Amniotic stem cell (primary cell): ENCODE measurements at places on chromosomes 3 and 15.

DNA sequence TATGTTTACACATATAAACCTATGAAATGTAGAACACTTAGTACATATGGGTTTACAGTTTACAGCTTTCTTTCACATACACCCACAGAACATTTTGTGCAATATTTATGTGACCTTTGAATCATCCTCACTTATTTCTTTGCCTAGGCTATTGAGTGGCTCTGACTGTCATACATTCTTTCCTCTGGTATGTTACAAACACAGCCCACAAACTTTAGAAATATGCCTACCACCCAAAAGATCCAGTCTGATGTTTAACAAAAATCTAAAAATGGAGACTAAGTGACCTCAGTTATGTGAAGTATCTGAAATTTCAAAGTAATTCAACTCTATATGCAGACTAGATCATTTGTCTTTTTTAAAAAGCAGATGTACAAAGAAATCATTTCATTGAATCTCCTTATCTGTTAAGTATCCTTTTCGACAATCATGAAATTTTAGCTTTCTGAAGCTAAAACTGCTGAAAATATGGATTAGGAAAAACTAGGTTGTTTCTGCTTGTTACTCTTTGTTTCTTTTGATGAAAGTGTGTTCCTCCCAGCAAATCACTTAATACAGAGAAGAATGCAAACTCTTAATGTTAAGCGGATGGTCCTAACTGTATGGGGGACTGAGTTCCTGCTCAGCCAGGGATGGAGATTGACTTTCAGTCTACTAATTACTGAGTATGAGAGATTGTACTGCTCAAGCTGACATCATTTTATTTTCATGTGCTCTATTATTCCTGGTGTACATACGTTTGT lies 27.7 kb downstream of the CCDC54 start:
- no peak for DNase-seq

DNA sequence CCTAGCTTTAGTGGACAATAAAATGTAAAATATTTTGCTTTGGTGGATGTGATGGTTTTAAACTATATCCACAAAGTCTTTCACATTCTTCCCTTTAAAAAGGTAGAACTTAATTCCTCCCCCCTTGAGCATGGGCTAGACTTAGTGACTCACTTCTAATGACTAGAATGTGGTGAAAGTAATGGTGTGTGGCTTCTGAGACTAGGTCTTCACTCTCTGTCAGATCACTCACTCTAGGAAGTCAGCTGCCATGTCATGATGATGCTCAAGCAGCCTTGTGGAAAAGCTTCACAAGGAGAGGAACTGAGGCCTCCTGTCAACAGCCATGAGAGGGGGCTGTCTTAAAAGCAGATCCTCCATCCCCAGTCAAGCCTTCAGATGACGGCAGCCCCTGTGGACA lies 4.2 kb downstream of the LRRC2 start:
- no peak for DNase-seq

DNA sequence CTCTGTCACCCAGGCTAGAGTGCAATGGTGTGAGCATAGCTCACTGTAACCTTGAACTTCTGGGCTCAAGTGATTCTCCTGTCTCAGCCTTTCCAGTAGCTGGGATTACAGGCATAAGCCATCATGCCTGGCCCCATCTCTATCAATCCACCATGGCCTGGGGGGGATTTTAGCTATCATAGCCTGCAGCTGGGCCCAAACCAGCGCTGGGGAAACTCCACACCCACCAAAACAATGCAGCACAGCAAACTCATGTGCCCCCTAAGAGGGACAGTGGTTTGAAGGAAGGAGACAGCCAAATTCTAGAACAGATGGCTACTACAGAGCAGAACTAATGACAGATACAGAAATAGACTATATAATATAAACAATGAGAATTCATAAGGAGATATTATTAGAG lies 13.8 kb upstream of the NSMCE3 start:
- no peak for DNase-seq

DNA sequence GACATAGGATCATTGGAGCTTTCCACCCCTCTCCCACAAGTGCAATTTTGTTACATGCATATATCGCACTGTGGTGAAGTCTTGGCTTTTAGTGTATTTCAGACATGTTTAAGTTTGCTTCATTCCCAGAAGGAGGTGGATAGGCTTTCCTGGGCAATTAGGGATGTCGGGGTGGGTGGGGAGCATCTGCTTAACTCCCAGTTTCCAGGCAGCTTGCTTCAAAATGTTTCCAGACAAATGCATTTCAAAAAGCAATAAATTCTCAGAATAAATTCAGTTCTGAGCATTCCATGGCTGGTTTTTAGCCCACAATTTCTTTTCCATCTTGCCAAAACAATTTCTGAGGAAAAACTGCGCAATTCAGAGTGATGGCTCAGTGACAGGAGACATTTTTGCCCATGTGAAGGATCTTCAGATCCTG lies 227.7 kb upstream of the ZPLD1 start:
- no peak for DNase-seq

- DNase-seq, result no peak
Observed at GRCh38 chr3:147934451-147935180, 525.5 kb downstream of the ZIC1 start.

DNA sequence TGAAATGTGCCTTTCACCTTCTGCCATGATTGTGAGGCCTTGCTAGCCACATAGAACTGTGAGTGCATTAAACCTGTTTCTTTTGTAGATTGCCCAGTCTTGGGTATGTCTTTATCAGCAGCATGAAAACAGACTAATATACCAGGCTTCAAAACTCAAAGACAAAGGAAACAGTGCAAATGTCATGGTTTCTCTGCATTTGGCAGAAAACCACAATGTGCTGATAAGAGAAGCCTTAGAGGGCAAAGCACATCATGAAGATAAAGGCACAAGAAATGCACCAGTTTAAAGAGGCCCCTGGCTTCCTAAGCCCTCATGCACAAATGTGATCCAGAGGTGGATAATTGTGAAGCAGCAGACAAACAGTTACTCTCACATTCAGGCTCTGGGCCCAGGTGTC lies 259.2 kb downstream of the CPNE4 start:
- no peak for DNase-seq

GRCh38 chr15:22939051-22939450 lies 41.1 kb downstream of the CYFIP1 start:
- no peak for DNase-seq

GRCh38 chr15:63246691-63247469 lies 30.5 kb upstream of the APH1B start:
- no peak for DNase-seq

DNA sequence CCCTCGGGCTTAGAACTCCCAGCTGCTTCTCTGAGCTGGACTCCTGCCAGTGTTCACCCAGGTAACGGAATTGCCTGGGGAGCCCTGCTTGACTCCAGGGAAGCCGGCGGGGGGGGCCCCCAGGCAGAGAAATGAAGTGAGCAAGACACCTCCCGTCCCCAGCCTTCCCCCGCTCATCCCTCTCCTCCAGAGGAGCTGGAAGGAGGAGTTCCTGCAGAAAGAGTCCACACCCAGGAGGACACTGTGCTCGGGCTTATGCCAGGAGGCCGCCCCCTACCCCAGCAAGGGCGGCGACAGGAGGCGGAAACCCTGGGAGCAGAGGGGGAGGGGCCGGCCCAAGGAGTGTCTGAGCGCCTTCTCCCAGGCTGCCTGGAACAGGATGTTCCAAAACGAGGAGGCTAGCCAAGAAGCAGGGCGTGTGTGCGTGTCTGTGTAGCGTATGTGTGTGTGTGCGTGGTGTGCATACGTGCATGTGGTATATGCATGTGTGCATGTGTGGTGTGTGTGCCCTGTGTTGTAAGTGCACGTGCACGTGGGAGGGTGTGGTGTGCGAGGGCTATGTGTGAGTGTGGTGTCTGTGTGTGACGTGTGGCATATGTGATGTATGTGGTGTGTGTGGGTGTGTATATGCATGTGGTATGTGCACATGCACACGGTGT lies 511.3 kb downstream of the SHQ1 start:
- DNase-seq, result no peak

GRCh38 chr3:98903099-98903498 lies 1.6 kb upstream of the DCBLD2 start:
- no peak for DNase-seq

DNA sequence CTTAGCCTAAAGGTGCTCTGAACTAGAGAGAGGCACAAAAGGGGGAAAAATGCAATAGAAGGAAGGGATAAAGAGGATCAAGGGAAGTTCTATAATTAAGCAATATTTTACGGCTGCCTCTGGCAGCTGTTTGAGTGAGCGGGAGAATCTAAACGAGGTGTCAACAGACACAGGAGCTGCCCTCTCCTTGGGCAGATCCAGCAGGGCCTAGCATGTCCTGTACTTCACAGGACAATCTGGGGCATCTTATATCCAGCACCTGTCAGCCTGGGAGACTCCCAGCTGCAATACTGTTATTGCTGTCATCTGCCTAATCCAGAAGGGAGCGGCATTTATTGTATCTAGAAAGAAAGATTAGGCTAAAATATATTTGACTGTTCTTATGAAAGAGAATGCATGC lies 68.9 kb downstream of the WWTR1 start:
- DNase-seq, result no peak

DNA sequence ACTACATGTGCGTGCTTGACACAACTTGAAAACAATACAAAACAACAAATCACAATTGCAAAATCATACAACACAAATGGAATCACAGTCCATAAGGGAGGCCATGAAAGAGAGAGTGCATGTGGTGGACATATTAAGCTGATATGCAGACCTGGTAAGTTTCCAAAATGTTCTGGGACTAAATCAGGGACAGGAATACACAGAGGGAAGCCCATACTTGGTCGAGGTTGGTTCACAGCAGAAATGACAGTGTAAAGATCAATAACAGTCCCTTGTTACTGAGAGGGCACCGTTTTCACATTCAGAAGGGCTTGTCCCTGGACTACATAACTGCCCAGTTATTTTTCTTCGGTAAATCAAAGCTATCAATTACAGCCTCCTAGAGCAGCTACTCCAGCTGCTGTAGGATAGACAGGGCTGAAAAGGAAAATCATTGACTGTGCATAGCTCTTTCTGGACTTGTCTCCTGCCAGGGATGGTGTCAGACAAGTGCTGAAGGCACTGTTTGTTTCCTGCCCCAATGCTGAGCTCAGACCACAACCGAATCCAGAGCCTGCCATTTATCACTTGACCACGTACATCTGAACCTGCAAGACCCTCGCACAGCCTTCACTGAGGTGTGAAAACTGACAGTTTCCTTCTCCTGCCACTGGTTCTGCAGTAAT lies 79.5 kb upstream of the KCNMB2 start:
- no peak for DNase-seq
